NCI-H774 (cell line): ENCODE measurements at places on chromosomes 11 and 22.

DNA sequence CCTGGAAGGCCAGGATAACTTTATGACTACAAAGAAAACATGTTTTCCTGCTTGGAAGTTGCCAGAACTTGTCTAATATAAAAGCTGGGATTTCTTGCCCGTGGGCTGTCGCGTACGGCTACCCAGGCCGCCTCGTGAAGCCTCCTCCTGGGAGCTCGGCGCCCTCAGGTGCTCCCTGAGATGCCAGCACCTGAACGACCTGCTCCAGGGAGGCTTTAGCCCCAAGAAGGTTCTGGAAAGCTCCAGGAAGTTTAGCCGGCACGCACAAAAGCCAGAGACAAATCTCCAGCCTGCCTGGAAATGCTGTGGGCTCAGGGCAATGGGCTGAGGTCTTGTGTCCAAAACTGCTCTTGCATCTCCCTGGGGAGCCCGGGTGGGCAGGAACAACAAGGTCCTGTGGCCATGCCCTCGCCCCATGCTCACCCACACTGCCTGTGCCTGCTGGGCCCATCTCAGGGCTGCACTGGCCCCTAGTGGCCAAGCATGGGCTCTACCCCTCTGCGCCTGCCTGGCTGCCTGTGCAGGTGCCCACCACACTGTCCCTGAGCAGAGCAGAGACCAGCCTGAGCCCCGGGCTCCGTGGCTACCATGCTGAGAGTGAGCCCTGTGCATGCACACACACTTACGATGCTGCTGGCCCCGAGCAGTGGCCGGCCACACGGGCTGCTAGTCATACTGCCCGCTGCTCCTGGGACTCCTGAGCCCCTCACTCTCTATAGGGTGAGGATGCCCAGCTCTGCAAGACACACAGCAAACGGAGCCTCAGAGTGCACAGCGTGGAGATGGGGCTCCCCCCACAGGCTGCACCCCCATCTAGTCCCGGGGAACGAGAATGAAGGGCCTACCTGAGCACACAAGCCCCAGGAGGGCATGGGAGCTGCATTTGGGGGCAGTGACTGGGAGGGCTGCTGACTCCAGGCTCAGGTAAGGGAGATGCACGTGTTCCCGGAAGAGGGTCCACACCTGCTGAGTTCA lies 4.9 kb upstream of the CELSR1 start:
- DNase-seq, result no peak

GRCh38 chr11:9259981-9260837 lies 4.9 kb downstream of the DENND5A start:
- no peak for DNase-seq

GRCh38 chr11:134797411-134798089 lies 385.5 kb upstream of the B3GAT1 start:
- no peak for DNase-seq

DNA sequence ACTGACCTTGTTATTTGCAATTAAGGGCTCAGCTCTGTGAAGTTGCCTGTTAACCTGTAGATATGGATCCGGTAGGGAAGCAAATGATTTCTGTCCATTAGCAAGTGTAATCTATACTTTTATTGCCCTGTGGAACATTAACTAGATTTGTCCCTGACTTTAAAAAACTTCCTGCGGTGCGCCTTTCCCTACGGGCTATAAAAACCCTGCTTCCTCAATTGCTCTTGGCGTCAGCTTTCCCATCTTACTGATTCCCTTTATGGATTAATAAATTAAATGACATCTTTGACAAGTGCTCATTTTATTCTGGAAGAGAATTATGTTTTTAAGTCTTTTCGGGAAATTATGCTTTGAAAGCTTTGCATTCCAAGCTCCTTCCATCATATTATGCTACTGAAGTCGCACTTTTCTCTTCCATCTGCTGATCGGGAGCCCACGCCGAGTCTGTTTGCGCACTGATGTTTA lies 18.3 kb upstream of the CLMP start:
- DNase-seq, result no peak

- no peak for DNase-seq
Measured at GRCh38 chr11:6321356-6321755, 1.1 kb upstream of the CAVIN3 start.

- no peak for DNase-seq
Measured at GRCh38 chr11:113721462-113722066, 15.5 kb upstream of the TMPRSS5 start.

DNA sequence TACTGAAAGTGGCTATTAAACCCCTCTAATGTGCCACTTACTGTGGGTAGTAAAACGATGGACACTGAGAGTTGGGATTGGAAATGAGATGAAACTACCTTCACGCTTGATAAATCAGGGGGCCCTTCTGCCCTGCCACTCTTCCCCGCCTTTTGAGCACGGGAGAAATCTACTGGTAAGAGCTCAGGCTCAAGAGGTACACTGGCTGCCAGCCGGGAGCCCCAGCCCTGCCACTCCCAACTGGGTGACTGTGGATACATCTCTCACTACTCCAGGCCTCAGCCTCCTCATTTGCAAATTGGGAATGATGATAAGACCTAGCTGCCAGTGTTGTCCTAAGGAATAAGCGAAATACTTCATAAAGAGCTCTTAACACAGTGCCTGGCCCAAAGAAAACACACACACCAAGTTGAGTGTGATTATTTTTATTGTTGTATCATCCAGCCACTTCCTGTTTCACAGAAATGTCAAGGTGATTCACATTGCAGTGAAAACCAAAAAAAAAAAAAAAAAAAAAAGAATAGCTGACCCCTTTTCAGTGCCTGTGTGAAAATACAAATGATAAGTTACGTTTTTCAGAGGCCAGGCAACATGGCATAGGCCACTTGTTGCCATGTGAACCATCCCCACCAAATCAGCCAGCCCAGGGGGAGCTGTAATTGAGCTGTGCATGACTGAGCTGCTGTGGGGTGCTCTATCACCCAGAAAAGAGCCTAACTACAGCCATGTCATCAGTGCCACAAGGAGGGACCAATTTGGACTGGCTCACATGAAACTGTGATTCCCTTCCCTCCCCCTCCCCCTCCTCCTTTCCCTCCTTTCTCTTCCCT lies 4.4 kb upstream of the ZNRD2 start:
- DNase-seq, result no peak

DNA sequence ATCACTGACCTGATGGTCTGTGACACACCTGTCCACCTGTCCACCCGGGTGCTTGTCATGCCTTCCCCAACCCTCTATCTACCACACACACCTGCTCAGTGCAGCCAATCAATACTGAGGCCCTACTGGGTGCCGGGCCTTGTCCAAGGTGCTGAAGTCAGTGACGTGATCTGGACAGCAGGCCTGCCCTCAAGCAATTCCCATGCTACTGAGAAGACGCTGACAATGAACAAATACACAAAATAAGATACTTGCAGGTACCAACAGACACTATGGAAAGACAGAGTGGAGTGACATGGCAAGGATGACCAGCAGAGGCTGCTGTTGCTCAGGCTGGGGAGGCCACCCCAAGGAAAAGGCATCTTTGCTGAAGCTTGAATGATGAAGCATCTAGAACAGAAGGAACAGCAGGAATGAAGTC lies 21.2 kb downstream of the PLAAT3 start:
- DNase-seq, result no peak

DNA sequence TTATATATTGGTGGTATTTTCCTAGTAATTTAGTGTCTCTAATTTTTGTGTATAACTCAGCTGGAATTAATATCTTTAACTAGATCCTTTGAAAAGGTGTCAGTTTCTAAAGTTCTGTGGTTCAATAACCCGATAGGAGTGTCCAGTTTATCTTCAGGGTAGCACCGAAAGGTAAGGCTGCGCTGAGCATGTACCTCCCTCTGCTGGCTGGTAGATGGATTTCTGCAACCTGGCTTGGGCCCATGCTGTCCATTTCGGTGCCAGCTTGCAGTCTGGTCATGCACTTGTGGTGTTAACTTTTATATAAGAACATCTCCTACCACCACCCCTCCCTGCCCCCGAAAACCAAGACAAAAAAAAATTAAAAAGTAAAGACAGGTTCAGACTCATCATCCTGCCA lies 24.7 kb downstream of the EXT2 start:
- no peak for DNase-seq

- DNase-seq, result no peak
Measured at GRCh38 chr11:76792505-76793264, 9.5 kb downstream of the TSKU start.

DNA sequence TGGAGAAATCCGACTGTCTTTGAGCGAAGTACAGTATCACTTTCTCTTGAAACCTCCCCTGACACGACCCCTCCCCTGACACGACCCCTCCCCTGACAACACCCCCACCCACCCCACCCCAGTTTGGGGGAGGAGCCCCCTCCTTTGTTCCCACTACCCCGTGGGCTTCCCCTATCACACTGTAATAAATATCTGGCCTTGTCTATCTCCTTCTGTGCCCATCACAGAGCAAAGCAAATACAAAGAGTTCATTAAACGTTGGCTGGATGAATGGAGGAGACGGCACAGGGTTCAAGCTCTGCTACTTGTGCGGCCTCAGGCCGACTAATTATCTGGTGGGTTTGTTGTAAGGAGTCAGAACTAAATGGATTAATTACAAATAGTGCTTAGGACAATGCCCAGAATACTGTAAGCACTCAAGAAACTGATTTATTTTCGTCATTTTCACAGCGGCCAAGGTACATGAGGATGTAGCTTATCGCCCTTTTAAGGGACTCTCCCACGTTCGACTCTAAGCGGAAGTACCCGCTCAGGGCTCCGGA lies 628 bp upstream of the GGA1 start:
- DNase-seq, result no peak

DNA sequence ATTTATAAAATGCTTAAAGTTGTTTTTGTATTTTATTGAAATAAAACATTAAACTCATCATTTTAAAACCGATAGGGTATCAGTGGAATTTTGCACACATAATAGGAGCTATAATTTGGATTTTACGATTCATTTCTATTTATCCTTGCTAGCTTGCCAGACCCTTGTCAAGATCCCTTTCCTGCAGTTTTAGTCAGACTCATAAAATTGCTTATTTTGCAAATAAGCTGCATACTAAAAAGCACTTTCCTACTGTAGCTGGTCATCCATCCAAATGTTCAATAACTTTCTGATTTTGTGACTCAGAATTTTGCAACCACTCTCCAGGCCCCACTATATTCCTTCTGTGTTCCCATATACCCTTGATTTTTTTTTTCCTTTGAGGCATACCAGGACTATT lies 239.2 kb upstream of the CTSC start:
- no peak for DNase-seq

DNA sequence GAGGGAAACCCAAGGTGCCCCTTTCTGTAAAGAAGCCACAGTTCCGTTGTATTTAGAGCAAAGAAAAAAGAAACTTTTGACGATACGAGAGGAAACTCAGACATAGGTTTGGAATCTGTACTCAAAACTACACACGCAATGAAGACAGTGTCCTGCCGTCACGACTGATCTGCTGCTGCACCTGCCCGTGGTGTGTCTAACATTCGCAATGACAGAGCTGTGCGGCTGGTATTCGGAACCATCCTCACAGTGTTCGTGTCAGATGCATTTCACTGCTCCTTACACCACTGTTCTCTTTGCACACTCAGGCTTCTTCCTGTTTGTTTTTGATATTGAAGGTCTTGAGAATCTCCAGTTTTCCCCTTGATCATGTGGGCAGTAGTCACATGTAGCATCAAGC lies 84.8 kb downstream of the RTL6 start:
- no peak for DNase-seq

DNA sequence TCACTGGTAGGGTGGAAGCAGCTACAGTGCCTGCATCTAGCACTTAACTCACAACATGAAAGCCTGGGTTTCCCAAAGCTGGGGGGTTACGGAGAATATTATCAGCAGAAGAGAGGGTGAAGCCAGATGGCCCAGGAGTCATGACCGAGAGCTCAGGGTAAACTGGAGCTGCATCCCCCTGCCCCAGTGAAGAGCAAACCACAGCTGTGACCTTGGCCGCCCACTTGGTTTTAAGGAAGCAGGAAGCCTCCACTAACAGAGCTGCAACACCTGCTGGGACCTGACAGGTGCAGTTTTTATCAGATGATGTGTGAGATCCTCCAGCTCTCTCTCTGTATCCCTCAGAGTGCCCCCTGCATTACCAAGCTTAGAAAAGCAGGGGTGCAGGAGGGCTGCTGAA lies 20.9 kb downstream of the TCP11L1 start:
- DNase-seq, result no peak

DNA sequence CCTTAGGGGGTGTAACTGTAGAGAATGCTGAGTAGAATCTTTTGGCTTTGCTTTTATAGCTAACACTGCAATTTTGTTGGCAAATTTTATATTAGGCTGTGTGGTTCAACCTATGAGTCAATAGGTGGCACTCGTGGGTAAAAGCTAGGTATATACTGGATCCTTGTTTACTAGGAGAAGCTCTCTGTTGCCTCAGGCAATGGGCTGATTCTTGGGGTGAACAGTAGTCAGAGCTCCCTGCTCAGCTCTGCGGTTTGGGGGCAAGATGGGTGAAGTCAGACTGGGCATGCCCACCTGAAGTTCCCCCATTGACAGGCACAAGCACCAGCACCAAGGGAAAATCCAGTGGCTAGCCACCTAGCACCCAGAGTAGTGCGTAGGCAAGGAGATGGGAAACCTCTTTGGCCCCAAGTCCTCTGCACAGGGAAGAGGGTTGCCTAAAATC lies 238.7 kb downstream of the FAM181B start:
- no peak for DNase-seq

DNA sequence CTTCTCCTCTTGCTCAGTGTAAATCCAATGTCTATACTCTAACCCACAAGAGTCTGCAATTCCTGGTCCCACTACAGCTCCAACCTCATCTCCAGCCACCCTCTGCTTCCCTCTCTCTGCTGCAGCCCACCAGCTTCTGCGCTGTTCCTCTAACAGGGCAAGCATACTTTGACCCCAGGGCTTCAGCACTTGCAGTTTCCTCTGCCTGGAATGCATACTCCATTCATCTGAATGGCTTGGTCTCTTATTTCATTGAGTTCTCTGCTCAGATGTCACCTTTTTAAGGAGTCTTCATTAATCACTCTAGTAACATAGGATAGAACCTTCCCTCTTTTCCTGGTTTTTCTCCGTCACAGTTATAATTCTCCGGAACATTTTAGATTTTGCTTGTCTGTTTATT lies 141.6 kb downstream of the BUD13 start:
- no peak for DNase-seq

GRCh38 chr11:111183706-111184105 lies 61.8 kb upstream of the POU2AF2 start:
- no peak for DNase-seq

GRCh38 chr11:121578251-121578976 lies 125.6 kb upstream of the SORL1-AS1 start:
- DNase-seq, result no peak

GRCh38 chr11:111455291-111456085 lies 56.7 kb downstream of the BTG4 start:
- DNase-seq, result no peak

GRCh38 chr11:125110506-125110905 lies 920 bp downstream of the TMEM218 start:
- DNase-seq, result no peak

- no peak for DNase-seq
Measured at GRCh38 chr11:44754876-44755555, 28.3 kb downstream of the TSPAN18 start.

DNA sequence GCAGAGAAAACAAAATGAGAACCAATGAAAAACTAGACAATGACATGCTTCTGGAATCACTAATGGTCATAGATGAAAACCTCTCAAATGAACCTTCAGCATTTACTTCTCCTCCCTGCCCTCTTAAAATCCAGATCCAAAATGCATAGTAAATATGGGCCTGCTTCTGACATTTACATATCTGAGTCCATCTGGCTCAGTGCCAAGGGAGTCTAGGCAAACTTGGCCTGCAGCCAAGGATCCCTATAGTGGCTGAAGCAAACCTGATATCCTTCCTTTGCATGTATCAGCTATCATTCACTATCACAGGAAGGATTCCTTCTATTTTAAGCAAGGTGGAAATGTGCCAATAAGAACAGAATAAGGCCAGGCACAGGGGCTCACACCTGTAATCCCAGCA lies 104.8 kb downstream of the C11orf58 start:
- peak; percentile 17 for DNase-seq

- DNase-seq, result no peak
Measured at GRCh38 chr11:10476342-10476741, 21.3 kb downstream of the AMPD3 start.
